ENCODE measurements at places on chromosomes 11 and 22.

- DNase-seq, result no peak
Measured at GRCh38 chr11:60836866-60837515, 4.9 kb upstream of the CCDC86 start.

- DNase-seq, result no peak
Measured at GRCh38 chr22:38033522-38034277, 23.5 kb upstream of the PICK1 start.

DNA sequence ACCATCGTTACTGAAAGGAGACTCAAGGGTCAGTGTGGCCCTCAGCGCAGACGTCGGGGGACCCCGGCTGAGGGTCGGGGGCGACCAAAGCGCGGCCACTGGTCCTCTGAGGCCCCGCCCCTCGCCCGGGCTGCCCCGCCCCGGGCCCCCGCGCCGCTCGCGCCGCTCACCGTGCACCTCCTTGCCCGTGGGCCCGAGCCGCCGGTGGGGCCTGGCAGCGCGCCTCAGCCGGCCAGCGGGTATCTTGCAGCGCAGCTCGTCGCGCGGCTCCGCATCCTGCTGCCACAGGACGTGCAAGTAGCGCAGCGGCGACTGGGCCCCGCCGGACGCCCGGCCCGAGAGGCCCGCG is 419 bp downstream of the ANKRD54 start:
- DNase-seq, result peak; percentile 17

GRCh38 chr11:121257976-121258375 is 34.6 kb upstream of the SC5D start:
- DNase-seq, result no peak

DNA sequence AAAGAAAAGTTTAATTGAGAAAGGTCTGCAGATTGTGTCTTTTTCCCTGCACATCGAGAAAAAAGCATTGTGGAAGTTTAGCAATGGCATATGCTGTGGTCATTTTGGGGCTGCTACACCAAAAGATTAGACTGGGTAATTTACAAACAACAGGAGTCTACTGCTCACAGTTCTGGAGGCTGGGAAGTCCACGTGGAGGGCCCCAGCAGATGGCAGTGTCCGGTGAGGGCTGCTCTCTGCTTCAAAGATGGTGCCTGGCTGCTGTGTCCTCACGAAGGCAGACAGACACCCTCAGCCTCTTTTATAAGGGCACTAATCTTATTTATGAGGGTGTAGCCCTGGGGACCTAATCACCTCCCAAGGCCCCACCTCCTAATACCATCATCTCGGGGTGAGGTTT is 21.1 kb downstream of the PHF21B start:
- DNase-seq, result no peak

- no peak for DNase-seq
Measured at GRCh38 chr11:1071571-1072115, 3.0 kb upstream of the MUC2 start.

GRCh38 chr11:103257360-103257759 is 148.1 kb downstream of the DYNC2H1 start:
- no peak for DNase-seq

DNA sequence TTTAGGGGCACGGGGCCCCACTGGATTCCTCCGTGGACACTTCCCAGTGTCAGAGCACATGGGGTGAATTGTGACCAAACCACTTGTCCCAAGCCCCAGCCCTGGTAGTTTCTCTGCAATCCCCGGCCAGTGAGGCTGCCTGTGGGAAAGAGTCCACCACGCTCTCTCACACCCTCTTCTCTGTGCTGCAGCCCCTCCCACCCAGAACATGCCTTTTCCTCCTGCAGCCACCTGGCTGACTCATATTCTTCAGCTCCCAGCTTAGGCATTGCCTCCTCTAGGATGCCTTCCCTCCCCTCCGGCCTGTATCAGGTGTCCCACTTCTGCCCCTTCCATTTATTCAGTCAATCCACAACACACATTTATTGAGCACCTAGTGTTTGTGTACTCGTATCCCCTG is 5.4 kb upstream of the RPS6KB2 start:
- no peak for DNase-seq

GRCh38 chr11:47104261-47104950 is 72.3 kb downstream of the ARFGAP2 start:
- no peak for DNase-seq

GRCh38 chr11:14566331-14567063 is 46.3 kb upstream of the PSMA1 start:
- DNase-seq, result no peak

DNA sequence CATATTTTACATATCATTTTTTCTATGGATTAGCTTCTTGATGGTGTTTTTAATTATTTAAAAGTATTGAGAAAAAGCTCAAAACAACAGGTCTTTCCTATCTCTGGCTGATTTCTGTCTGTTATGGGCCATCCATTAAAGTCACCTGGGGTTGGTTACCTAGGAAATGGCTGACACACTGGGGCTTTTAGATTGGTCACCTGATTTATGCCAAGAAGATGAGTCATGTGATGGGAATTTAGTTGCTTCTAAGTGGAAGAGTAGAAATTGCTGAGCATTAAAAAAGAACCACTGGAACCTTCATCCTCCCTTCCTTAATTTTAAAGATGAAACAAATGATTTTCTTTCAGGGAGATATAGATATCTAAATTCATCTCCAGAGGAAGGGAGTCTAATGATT is 48.8 kb upstream of the LARGE1 start:
- DNase-seq, result no peak

- no peak for DNase-seq
Measured at GRCh38 chr22:17606496-17606895, 22.1 kb downstream of the ATP6V1E1 start.

DNA sequence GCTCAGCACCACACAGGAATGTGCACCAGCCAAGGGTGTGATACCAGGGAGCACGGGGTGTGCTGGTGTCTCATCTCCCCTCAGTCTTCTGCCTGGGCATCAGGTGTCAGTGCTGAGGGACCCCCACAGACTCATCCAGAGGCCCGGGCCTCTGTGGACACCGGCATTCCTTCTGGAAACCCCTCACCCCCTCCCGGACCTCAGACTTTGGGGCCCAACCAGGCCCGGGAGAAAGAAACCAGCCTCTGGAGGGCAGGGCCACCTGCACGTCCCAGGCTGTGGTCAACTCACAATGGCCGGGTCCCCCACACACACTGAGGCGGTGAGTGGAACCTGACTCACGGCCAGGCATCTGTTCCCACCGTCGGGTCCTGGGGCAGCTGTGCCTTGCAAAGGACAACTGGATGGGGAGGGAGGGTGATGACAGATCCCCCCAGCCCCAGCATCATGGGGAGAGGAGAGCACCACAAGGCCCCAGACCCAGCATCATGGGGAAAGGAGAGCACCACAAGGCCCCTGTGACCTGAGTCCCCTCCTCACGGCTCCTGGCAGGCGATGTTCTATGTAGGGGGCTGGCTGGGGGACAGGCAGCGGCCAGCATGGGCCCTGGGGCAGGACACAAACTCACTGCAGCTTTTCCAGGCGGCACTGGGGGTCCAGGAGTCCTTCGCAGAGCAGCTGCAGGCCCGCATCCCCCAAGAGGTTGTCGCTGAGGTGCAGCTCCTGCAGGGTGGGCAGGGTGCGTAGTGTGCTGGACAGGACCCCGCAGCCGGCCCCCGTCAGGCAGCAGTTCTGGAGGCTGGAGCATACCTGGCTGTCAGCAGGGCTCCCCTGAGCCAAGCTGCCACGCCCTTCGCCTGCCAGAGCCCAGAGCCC is 7.6 kb downstream of the RNH1 start:
- DNase-seq, result no peak

DNA sequence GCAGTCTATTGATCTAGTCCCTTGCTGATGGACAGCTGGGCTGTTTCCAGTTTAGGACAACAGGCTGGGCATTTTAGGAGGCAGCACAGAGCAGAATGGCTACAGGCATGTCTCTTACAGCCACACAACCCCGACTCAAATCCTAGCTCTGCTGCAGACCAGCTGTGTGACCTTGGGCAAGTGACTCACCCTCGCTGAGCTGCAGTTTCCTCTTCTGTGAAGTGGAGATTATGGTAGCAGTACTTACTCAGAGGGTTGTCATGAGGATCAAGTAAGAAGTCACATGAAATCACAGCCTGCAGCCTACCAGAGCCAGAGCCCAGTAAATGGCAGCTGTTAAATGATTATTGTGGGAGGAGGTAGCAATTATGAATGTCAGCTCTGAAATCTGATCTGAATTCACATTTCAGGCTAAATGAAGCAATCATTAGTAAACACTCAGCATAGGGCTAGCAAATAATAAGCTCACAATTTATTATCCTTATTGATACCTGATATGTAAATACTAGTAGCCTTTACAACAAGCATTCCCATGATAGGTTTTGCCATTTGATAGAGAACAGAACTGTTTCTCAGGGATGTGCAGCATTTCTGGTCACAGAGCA is 58.9 kb downstream of the MYEOV start:
- DNase-seq, result no peak

DNA sequence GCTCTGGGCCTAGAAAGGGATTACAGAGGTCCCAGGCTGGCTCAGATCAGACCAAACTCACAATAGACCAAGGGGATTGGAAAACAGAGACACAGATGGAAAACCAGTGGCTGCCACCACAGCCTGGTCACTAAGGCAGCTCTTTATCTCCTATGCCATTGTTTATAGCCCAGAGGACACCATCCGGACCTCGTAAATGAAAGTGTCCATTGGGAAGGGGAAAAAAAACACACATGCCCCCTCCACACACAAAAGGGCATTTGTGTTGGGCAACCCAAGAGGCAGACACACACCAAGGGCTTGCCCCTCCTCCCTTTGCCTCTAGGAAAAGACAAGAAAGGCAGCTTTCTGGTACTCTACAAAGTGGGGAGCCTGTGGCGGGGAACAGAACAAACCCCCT is 85.9 kb downstream of the GAB2 start:
- DNase-seq, result no peak

- DNase-seq, result no peak
Measured at GRCh38 chr11:296171-297050, 2.9 kb downstream of the IFITM5 start.

- DNase-seq, result no peak
Measured at GRCh38 chr22:17109113-17109865, 11.9 kb downstream of the TMEM121B start.
